Parietal lobe (tissue), 2 donors: ENCODE measurements at places on chromosomes 7 and 10. TPM values are rescaled to one million over a fixed set of nuclear protein-coding genes. Genes with fewer than 3 reads are reported as not detected.

The HABP2 gene
- not detected for total RNA-seq

The OR6V1 gene
- total RNA-seq, result not detected

The WNT8B gene
- total RNA-seq, result 0.31 TPM

The AGAP5 gene
- total RNA-seq, result 12.2 TPM
